ENCODE measurements at places on chromosomes 11 and 22.

DNA sequence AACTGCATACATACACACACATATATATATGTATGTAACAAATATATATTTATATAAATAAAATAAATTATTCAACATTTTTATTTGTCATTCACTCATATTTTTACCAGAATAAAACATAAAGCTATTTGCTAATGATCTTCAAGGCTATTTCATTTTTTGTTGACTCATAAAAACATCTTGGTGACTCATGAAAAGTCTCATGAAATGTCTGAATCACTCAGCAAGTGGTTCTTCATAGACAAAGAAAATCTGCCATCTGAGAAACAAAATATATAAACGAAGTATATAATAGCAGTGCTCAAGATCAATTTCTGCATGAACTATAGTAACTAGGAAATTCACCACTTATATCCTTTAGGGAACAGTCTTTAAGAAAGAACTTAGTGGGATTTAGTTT, 764.8 kb upstream of the FAT3 start:
- no peak for DNase-seq

DNA sequence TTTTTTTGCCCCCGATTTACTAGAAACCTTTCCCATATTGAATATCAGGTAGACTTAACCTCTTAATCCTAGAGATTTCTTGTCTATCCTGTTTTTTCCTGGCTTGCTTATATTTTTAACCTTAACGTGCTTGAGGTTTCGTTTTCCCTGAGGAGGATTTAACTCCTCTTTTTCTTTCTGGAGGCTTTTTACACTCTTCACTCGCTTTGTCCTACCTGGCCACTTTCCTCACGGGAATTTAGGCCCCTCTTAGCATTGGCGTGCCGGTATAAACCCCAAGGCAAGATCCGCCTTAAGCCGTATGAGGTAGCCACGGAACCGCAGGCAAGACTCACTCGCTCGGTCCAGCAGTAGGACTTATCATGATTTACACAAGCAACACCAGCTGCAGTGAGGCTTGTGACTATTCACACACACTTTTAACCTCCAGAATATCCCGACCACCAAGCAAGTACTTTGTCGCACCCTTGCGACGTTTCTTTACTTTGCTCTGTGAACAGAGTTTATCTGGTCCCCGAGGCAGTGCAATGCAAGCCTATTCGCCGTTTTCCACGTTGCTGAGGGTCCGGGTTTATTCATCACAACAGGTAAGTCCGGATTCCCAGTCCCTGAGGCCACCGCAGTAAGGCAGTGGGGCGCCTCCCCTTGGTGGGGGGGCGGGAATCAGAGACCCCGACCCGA, 20.6 kb upstream of the ALDH3B2 start:
- no peak for DNase-seq

- no peak for DNase-seq
Observed at GRCh38 chr11:102306817-102307726, 10.2 kb upstream of the BIRC3 start.

- DNase-seq, result no peak
Observed at GRCh38 chr22:39348909-39349505, 784 bp upstream of the SYNGR1 start.

- DNase-seq, result no peak
Observed at GRCh38 chr22:36101756-36102155, 58.8 kb downstream of the APOL3 start.

GRCh38 chr11:363948-364761, 5.1 kb upstream of the B4GALNT4 start:
- peak; percentile 67 for DNase-seq

DNA sequence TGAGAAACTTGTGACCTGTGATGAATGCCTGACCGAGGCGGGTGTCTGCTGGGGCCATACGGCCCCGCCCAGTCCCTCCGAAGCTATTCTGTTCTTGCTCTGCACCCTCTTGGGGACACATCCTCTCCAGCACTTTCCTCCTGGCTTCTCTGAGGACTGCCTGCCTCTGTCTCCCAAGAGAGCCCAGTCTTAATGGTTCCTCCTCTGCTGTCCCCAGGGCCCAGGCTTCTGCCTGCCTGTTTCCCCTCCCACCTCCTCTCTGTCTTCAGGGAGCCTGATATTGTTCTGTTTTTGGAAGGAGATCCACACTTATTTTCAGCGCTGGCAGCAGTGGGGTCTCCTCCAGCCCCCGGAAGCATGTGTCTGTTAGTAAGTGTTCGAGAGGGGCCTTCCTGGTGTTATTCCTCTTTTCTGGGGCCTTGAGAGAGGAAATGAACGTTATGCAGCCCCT, 18.7 kb downstream of the SYNGR1 start:
- DNase-seq, result no peak

DNA sequence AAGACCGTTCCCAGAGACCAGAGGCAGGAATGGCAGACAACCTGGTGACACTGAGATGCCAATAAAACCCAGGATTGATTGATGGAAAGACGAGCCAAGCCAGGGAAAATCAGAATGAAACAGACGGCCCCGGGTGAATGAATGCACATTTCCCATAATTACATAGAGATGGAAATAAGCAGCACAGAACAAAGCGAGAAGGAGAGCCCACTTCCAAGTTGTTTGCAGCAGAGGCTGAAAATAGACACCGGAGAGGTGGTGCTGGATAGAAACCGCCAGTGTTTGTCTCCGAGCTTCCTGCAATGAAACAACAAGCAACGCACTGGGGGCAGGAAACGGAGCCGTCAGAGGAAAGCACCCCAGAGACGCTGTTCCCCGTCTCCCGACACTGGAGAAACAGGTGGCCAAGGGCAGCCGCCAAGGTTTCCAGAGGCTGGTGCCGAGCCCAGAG, 406.8 kb downstream of the SHANK2 start:
- no peak for DNase-seq

DNA sequence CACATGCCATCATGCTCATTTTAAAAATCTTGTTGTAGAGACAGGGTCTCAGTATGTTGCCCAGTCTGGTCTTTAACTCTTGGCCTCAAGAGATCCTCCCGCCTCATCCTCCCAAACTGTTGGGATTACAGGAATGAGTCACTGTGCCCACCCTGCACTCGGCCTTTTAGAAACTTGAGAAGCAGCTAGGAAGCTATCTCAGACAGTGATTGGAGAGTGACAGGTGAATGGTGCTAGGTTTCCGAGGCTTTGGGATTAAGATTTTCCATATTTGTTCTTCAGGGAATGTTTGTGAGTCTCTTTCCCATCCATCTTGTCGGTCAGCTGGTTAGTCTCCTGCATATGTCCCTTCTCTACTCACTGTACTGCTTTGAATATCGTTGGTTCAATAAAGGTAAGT, 10.5 kb downstream of the EI24 start:
- no peak for DNase-seq

GRCh38 chr11:60899046-60899936, 7.1 kb downstream of the PRPF19 start:
- DNase-seq, result no peak
